ENCODE measurements at places on chromosomes 5 and 9.
A peak's percentile ranks its signal among the peaks of the same experiment; 100 is the strongest.

DNA sequence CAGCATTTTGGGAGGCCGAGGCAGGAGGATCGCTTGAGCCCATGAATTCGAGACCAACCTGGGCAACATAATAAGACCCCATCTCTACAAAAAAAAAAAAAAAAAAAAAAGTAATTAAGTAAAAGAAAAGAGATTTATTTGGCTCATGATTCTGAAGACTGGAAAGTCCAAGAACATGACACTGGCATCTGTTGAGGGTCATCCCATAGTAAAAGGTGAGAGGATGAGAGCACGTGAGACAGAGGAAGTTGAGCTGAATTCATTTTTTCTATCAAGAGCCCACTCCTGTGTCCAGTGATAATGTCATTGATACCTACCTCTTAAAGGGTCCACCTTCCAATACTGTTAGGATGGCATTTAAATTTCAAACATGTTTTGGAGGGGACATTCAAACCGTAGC is 19.8 kb downstream of the CREBRF start:
- no peak overlapping the region for H3K27ac ChIP-seq
- no peaks in the 10 kb centered on the region for H3K27me3 ChIP-seq
- H3K4me3 ChIP-seq = no peak overlapping the region
- DNase-seq = no peak

DNA sequence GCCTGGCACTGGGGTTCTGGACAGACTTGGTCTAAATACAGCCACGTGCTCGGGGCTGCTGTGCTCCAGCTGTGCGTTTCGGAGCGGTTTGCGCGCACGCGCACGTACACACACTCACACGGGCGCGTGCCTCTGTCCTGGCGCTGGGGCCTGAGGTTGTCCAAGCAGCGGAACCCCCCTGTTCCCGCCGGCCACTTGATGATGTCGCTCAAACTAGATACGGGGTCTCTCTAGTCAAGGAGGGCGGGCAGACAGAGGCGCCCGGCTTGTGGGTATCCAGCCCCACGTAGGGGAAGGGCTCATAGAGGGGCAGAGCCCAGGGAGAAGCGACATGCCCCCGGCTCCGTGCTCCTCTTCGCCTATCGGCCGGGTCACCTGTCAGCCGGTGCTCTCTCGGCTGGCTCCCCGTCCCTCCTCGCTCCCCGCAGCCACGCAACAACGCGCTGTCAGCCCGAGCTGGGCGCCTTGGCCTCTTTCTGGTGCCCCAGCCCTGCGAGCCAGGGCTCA is 8.9 kb downstream of the NR2F1-AS1 start:
- peaks cover 8% of the 10 kb centered on the region for H3K27me3 ChIP-seq
- H3K27ac ChIP-seq = no peak overlapping the region
- H3K4me1 ChIP-seq = peaks cover 21% of the 10 kb centered on the region
- H3K36me3 ChIP-seq = no peaks in the 10 kb centered on the region
- H3K4me3 ChIP-seq = peak overlapping the region; percentile 44

GRCh38 chr9:89464300-89464901 is 33.5 kb downstream of the SEMA4D start:
- H3K27ac ChIP-seq = peak overlapping the region; percentile 64
- no peak overlapping the region for H3K4me3 ChIP-seq
- H3K36me3 ChIP-seq = peaks cover 3% of the 10 kb centered on the region

GRCh38 chr5:173050791-173051190 is 5.4 kb upstream of the CREBRF start:
- peak; percentile 25 for DNase-seq
- no peaks in the 10 kb centered on the region for H3K4me1 ChIP-seq
- no peaks in the 10 kb centered on the region for H3K36me3 ChIP-seq
- no peak overlapping the region for H3K4me3 ChIP-seq
- no peak overlapping the region for H3K27ac ChIP-seq

DNA sequence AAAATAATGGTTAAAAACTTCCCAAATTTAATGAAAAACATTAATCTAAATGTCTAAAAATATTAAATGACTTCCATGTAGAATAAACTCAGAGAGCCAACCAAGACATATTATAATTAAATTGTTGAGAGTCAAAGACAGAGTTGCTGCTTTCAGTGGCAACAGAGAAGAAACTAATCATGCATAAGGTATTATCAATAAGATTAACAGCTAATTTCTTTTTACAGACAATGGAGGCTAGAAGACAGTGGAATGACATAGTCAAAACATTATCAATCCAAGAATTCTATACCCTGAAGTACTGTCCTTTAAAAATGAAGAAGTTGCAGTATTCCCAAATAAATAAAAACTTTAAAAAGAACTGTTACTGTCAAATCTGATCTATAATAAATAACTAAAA is 268.7 kb downstream of the IRX2 start:
- no peak overlapping the region for H3K4me3 ChIP-seq
- no peaks in the 10 kb centered on the region for H3K4me1 ChIP-seq
- no peak for DNase-seq
- H3K27ac ChIP-seq = no peak overlapping the region
- H3K27me3 ChIP-seq = no peaks in the 10 kb centered on the region
- H3K36me3 ChIP-seq = no peaks in the 10 kb centered on the region

- DNase-seq = no peak
- no peaks in the 10 kb centered on the region for H3K36me3 ChIP-seq
- no peak overlapping the region for H3K4me3 ChIP-seq
- H3K27me3 ChIP-seq = no peaks in the 10 kb centered on the region
Observed at GRCh38 chr5:8553364-8553763, 684.4 kb downstream of the MTRR start.

DNA sequence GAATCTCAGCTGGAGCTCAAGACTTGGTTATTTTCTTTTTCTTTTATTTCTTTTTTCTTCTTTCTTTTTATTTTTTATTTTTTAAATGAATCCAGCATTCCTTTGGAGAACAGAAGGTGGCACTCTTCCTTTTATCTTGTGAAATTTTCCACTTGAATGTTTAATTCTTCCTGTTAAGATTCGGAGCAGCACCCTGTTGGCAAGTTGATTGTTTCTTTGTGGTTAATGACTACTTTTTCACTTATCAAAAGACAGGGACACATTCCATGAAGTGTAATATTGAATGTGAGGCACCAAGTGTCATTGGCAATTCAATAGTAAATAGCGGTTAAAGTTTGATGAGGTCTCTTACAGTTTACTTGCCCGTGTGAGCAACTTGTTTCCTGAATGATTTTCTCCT is 240.5 kb upstream of the CHD1 start:
- H3K4me1 ChIP-seq = no peaks in the 10 kb centered on the region
- no peaks in the 10 kb centered on the region for H3K36me3 ChIP-seq
- H3K27me3 ChIP-seq = no peaks in the 10 kb centered on the region
- H3K27ac ChIP-seq = no peak overlapping the region
- peak; percentile 18 for DNase-seq
- no peak overlapping the region for H3K4me3 ChIP-seq

GRCh38 chr5:14440223-14440581 is 141.4 kb upstream of the OTULINL start:
- H3K4me1 ChIP-seq = peaks cover 17% of the 10 kb centered on the region
- DNase-seq = no peak
- peak overlapping the region; percentile 97 for H3K4me3 ChIP-seq
- no peaks in the 10 kb centered on the region for H3K27me3 ChIP-seq
- peak overlapping the region; percentile 98 for H3K27ac ChIP-seq

DNA sequence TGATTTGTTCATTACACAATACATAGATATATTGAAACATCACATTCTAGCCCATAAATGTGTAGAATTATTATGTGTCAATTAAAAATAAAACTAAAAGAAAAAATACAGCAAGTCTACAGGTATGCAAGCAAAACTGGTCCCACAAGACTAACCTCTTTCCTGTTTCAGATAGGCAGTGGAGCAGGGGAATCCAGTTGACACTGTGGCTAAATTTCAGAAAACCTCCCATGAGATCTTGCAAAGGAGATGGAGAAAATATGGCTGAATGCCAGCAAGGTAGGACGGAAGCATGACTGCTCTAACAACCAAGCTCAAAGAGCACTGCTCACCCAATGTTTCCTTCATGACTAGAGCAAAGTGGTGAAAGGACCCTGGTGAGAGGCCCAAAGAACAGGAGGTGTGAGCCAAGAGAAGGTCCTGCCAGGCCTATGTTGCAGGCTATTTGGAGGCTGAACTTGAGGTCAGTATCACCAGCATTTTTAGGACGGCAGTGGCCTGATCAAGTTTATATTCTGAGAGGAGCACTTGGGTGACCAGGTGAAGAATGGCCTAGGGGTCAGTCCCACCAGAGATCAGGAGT is 1.1 kb upstream of the SH3TC2 start:
- no peak overlapping the region for H3K27ac ChIP-seq
- no peak for DNase-seq
- no peaks in the 10 kb centered on the region for H3K36me3 ChIP-seq
- peaks cover 14% of the 10 kb centered on the region for H3K4me1 ChIP-seq
- H3K4me3 ChIP-seq = no peak overlapping the region

DNA sequence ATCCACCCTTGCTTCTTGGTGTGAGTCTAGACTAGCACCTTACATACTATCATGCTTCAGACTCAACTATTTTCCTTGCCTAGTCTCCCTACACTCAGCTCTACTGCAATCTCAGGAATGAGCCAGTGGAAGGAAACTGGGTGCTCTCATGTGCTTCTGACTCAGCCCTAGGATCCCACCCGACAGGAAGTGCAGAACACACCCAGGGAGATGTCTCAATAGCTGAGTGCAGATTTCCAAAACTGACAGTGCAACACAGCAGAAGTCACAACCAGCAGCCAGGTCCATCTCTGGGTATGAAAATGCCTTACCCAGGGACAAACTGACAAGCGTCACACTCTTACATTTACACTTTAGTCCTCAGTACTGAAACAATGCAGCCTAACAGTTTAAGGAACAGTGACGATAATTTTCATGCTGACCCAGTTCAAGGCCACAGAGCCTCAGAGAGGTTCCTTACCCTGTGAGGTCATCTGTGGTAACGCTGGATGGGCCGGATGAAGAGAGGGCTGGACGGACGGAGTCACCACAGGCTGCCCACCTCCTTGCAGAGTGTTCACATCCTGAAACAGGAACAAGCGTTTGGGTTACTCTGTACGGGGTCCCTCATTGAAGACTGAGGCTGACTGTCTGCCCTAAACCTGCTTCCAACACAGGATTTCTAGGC is 33.0 kb downstream of the FKBP15 start:
- peaks cover 10% of the 10 kb centered on the region for H3K36me3 ChIP-seq
- peak; percentile 96 for DNase-seq
- peak overlapping the region; percentile 80 for H3K4me3 ChIP-seq
- H3K27ac ChIP-seq = peak overlapping the region; percentile 63
- peaks cover 5% of the 10 kb centered on the region for H3K4me1 ChIP-seq

DNA sequence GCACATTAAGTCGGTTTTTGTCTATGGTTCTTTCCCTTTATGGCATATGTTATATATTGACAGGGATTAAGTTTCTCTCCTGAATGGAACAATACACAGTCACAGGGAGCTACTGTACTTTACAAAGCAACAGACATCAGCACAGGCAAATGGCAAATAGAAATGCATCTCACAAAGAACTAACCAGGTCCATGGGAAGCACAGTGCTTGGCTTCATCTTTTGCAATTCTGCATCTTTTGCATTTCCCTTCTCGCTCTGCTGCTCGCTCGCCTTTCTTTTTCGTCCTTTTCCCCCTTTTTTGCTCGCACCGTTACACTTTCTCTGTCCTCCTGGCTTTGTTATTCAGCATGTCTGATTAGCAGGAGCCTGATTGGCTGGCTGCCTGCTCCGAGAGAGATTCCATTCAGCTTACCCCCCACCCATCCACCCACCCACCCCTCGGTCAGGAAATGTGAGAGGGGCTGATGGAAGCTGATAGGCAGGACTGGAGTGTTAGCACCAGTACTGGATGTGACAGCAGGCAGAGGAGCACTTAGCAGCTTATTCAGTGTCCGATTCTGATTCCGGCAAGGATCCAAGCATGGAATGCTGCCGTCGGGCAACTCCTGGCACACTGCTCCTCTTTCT is at the start of gene ADAMTSL1:
Gene ADAMTSL1, plus strand, starts transcription at position 502 of the 628 bp plus-strand sequence. Its CDS starts 80 bp downstream, at position 582.
- H3K4me3 ChIP-seq = peak within 1 kb of the TSS; percentile 49
- DNase-seq = peak; percentile 39
- no peaks in the 10 kb centered on the region for H3K36me3 ChIP-seq
- peaks cover 2% of the 10 kb centered on the region for H3K4me1 ChIP-seq

DNA sequence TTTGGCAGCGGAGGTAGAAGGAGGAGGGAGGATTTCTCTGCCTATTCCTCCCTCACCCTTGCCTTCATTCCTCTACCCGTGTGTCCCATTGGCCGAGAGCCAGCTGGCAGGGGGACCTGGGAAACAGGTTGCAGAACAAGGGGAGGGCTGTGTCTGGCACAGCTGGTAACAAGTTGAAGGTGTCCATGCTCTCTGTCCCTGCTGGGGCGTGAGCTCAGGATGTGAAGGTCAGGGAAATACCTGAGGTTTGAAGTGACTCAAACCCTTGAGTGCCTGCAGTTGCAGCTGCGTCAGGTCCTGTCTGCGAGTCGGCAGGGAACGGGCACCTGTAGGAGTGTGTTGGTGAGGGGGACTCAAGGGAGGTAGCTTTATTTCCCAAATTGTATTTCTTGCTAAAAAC is 16.2 kb downstream of the MIGA2 start:
- H3K27me3 ChIP-seq = no peaks in the 10 kb centered on the region
- H3K4me1 ChIP-seq = peaks cover 3% of the 10 kb centered on the region
- no peak overlapping the region for H3K4me3 ChIP-seq

DNA sequence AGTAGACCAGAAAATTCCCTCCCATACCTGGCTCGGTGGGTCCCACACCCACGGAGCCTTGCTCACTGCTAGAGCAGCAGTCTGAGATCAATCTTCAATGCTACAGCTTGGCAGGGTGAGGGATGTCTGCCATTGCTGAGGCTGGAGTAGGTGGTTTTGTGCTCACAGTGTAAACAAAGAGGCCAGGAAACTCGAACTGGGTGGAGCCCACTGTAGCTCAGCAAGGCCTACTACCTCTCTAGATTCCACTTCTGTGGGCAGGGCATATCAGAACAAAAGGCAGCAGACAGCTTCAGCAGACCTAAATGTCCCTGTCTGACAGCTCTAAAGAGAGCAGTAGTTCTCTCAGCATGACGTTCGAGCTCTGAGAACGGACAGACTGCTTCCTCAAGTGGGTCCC is 5.6 kb upstream of the GZMA start:
- H3K27me3 ChIP-seq = no peaks in the 10 kb centered on the region
- H3K4me1 ChIP-seq = no peaks in the 10 kb centered on the region
- H3K36me3 ChIP-seq = no peaks in the 10 kb centered on the region
- no peak overlapping the region for H3K4me3 ChIP-seq

DNA sequence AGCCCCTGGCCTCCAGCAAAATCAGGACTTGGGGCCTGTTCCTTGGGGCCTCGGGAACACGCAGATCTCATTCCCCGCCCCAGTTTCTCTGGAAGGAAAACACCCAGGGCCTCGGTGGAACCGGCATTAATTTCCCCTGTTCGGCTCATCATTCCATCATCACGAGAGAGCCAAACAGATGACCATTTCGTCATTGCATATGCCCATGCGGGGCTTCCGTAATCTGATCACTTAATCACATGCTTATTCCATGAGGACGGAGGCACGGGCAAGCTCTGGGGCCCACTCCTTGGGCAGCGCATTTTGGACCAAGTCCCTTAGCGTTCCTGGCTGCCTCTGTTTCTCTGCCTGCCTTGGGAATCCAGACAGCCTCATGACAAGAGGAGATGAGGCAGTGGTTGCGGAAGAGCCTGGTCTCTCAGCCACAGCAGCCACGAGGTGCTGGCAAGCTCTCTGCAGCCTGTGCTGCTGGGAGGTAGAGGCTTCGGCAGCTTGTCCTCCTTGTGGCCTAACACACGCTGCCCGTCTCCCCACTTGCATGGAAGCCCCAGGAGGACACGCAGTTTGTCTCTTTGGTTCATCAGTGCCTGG is 65.0 kb upstream of the IER5L start:
- no peaks in the 10 kb centered on the region for H3K27me3 ChIP-seq
- H3K4me1 ChIP-seq = peaks cover 12% of the 10 kb centered on the region
- H3K27ac ChIP-seq = no peak overlapping the region
- DNase-seq = peak; percentile 34
